ENCODE measurements at places on chromosomes 1 and 21.

DNA sequence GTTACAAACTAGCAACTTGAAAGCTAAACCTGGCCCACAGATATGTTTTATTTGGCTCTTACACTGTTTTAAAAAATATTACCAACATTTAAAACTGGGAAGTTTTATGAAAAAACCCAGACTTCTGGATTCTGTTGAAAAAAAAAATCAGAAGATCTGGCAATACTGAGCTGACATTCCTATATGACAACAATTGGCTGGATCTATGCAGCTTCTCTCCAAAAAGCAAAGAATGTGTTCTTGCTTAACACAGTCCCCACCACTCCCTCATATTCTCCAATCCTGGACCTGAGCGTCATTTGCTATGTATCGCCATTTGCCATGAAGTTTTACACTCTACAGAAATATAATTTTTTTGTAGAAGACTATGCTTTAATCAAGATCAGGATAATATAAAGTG is 859.6 kb downstream of the LTN1 start:
- DNase-seq: no peak

GRCh38 chr1:201988601-201989000 is 6.2 kb downstream of the RNPEP start:
- DNase-seq: no peak

DNA sequence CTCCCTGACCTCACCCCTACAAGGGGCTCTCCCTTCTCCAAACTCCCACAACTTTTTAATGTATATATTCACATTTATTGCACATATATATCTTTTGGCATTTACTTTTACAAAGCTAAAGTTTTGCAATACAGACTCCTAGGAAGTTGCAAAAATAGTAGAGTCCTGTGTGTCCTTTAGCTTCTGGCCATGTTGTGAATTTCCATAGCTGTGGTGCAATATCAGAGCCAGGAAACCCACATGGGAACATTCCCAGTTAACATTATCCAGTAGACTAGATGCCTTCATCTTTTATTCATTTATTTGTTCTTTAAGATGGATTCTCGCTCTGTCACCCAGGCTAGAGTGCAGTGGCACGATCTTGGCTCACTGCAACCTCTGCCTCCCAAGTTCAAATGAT is 343.0 kb downstream of the PCP4 start:
- DNase-seq: no peak

- no peak for DNase-seq
These were observed 316.2 kb upstream of the CXADR start for GRCh38 chr21:17196623-17197022.

DNA sequence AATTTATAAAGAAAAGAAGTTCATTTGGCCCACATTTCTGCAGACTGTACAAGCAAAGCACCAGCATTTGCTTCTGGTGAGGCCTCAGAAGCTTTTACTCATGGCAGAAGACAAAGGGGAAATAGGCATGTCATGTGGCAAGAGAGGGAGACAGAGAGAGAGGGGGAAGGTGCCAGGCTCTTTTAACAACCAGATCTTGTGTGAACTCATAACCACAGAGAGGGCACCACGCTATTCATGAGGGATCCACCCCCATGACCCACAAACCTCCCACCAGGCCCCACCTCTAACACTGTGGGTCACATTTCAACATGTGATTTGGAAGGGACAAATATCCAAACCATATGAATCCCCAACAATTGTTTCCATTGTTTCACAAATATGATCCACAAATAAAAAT is 467.9 kb downstream of the SIPA1L2 start:
- no peak for DNase-seq

GRCh38 chr21:42135386-42136052 is 64.4 kb downstream of the UMODL1 start:
- DNase-seq: no peak

- no peak for DNase-seq
These were observed 8.9 kb upstream of the VWA5B1 start for GRCh38 chr1:20281801-20282200.

DNA sequence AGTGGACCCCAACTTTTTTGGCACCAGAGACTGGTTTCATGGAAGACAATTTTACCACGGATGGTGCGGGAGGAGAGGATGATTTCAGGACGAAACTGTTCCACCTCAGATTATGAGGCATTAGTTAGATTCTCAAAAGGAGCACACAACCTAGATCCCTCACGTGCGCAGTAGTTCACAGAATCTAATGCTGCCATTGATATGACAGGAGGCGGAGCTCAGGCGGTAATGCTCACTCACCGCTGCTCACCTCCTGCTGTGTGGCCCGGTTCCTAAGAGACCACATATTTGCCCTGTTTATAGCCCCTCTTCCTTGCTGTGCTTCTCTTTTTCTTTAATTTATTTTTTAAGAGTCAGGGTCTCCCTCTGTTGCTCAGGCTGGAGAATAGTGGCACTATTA is 4.6 kb downstream of the NTRK1 start:
- DNase-seq: no peak

- DNase-seq: peak; percentile 80
These were observed 496.4 kb downstream of the SETD4 start for GRCh38 chr21:35563885-35564451.

DNA sequence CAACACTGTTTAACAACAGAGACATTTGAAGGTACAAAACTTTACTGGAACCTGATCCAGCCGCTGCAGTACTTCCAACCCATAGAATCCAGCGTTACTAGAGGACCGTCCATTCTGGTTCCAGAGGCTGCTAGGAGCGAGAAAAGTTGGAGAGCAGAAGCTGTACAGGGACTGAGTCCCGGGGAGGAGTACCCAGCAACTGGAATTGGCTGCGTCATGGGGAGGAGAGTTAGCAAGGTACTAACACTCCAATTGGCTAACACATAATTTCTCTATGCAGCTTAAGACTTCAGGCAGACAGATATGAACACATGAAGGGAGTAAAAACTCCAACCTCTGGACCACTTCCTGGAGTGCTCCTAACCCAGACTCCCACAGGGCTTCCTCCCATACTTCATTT is 2.1 kb upstream of the QSOX1 start:
- DNase-seq: no peak

GRCh38 chr1:64098846-64099582 is 104.4 kb upstream of the UBE2U start:
- DNase-seq: no peak

DNA sequence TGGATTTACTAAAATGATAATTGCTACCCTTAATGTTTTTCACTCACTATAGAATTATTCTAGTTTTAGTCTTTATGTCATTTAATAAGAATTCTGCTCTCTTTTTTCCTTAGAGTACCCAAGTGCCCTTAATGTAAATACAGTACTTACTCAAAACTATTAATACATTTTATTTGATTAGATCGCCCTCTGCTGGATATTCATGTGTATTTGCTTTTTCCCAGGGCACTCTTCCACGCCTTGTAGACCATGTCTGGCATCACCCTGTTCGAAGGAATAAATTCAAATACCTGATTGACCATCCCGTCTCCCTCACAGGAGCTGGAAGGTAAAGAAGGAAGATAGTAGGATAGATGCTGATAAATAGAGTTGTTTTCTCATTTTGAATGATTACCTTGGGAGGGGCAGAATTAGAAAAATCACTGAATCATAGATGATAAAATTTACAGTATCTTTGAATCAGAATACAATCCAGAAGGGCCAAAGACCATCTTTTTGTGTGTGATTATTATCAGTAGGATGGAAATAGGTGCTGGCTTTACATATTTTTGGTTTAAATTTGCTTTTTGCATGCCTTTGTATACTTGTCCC is 4.1 kb downstream of the AXDND1 start:
- peak; percentile 63 for DNase-seq

GRCh38 chr1:173415490-173415889 is 61.6 kb upstream of the PRDX6 start:
- DNase-seq: no peak

GRCh38 chr1:212037900-212038299 is 2.4 kb downstream of the DTL start:
- DNase-seq: no peak

All from inflammatory macrophage (primary cell).